ENCODE measurements at places on chromosomes 13 and 19. TPM values are rescaled to one million over a fixed set of nuclear protein-coding genes. Genes with fewer than 3 reads are reported as not detected.

The KIR3DL2 gene
- total RNA-seq = not detected

The MYADM gene
- 49.5 TPM for total RNA-seq

The SGCG gene
- total RNA-seq = not detected

The ZSCAN1 gene
- total RNA-seq = not detected

The PRR19 gene
- total RNA-seq = not detected

The LILRB3 gene
- not detected for total RNA-seq

The CGB1 gene
- total RNA-seq = not detected

The NXNL1 gene
- total RNA-seq = not detected

The VSIG10L gene
- 0.31 TPM for total RNA-seq

The SPACA4 gene
- not detected for total RNA-seq

The ZNF83 gene
- 21.2 TPM for total RNA-seq

The IL12RB1 gene
- not detected for total RNA-seq

All from cardiac ventricle fibroblast (primary cell).